ENCODE measurements at places on chromosomes 16 and 17.

- no peak for DNase-seq
These were observed 14.7 kb downstream of the CDRT4 start for GRCh38 chr17:15452746-15453145.

GRCh38 chr16:88815901-88816589 lies 4.3 kb upstream of the APRT start:
- peak; percentile 61 for DNase-seq

DNA sequence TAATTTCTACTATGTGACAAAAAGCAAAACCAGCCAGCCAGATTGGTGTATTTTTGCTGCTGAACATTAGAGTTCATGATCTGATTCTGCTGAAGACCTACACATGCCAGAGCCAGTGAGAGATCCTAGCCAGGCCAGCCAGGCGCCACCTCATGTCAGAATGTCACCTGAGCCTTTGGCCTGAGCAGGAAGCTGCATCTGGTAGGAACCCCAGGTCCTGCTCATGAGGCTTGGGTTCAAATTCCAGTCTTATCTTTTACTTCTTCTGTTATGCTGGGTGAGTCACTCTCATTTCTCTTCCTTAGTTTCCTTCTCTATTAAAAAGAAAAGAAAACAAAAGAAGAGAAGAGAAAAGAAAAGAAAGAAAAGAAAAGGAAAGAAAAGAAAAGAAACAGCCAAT lies 585.1 kb upstream of the CDH5 start:
- no peak for DNase-seq

- DNase-seq: no peak
These were observed 473.2 kb upstream of the SALL1 start for GRCh38 chr16:51624080-51624775.

DNA sequence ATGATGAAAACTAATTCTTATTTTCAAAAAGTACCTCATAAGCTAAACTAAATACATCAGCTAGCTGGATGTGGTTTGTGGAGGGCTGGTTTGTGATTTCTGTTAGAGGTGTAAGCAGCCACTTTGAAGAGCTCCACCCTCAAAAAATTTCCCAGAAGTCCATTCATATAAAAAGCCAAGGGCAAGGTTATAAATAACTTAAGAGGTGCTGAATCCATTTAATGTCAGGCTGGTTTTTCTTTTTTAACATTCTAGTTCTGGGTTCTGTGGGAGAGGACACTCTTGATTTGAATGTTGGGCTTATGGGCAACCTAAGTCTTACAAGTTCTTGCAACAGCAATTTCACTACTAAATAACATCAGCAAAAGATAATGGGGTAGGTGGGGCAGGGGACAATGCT lies 3.4 kb upstream of the WIPI1 start:
- DNase-seq: no peak

GRCh38 chr17:76095943-76096342 lies 7.6 kb downstream of the EXOC7 start:
- DNase-seq: no peak

DNA sequence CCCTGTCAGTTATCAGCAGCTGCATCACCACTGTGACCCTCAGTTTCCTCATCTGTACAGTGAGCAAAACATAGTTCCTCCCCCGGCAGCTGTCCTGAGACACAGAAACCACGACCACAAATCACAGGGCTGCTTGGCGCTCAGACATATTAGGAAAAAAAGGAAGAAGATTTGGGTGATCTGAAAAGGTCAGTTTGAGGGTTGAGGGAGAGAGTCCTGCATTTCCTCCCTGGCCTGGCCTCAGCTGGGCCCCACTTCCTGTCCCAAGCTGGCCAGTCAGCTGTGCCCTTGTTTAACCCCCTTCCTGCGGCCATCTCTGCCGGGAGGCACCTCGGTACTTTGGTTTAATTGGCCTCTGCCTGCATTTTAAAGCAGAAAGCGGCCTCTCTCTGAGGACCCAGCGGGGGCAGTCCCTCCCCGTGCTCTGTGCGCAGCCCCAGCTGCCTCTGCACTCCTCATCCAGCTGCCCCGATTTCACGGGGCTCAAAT lies 24.0 kb upstream of the CIBAR2 start:
- DNase-seq: no peak

All from NCI-H2171 treated with DMSO at 0.1 percent for 48 hours (cell line).